ENCODE measurements at places on chromosomes 4 and X. TPM values are rescaled to one million over a fixed set of nuclear protein-coding genes. Genes with fewer than 3 reads are reported as not detected.

DNA sequence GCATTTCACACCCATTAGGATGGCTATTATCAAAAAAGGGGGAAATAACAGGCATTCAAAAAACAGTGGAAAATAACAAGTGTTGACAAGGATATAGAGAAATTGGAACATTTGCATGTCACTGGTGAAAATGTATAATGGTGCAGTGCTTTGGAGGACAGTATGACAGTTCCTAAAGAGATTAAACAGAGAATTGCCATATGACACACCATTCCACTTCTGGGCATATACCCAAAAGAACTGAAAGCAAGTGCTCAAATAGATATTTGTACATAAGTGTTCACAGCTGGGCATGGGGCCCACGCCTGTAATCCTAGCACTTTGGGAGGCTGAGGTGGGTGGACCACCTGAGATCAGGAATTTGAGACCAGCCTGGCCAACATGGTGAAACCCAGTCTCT is 348.1 kb downstream of the NR3C2 start:
- DNase-seq: no peak

Gene BEX3
- 127 TPM for polyA plus RNA-seq

Gene SPARCL1
- polyA plus RNA-seq: 224 TPM

Gene ODAPH
- 0.25 TPM for polyA plus RNA-seq

GRCh38 chrX:153438532-153438931 is 7.3 kb downstream of the TREX2 start:
- DNase-seq: no peak

DNA sequence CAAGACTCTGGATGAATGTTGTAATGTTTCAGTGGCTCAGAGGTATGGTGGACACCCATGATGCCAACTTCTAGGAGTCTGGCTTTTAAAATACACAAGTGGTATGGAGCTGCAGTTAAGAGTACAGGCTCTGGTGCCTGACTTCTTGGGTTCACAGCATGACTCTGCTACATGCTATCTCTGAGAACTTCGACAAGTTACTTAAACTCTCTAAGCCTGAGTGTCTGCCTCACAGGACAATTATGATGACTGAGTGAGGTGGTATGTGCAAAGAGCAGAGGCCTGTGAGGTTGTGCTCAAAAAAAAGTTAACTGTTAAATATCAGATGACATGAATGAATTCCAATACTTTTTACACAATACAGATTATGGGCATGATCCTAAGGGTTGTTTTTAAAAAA is 90.9 kb upstream of the SRD5A3 start:
- DNase-seq: no peak

GRCh38 chr4:113809311-113809710 is 47.8 kb upstream of the CAMK2D start:
- no peak for DNase-seq

- DNase-seq: no peak
Measured at GRCh38 chrX:115204040-115204439, 14.8 kb downstream of the RBMXL3 start.

DNA sequence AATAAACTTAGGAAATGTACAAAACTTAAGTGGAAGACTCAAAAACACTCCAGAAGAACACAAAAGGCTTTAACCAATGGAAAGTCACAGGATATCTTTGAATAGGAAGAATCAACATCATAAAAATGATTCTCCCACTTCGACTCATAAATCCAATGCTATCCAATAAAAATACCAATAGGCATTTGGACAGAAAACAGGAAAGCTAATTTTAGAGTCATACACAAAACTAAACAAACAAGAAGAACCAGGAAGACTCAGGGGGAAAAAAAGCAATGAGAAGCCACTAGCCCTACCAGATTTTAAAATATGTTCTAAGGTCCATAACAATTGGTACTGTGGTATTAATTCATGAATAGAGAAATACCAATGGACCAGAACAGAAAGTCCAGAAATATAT is 28.2 kb downstream of the SLC9A7 start:
- DNase-seq: no peak

DNA sequence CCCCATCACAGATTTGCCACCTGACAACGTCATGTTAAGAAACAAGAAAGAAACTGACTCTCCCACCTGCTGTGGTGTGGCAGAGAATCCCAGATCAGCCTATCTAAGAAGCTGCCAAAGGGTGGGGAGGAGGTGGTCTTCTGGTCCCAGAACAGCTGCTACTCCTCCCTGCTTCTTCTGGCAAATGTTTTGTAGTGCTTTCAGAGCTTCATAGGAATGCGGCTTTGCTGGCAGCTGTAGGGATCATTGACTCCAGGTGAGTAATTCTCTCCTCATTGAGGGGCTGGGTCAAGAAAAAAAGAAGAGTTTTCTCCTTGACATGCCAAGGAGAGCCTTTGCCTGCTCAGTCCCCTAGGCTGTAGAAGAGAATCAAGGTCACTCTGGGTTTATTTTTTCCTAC is 23.3 kb downstream of the NRK start:
- no peak for DNase-seq

DNA sequence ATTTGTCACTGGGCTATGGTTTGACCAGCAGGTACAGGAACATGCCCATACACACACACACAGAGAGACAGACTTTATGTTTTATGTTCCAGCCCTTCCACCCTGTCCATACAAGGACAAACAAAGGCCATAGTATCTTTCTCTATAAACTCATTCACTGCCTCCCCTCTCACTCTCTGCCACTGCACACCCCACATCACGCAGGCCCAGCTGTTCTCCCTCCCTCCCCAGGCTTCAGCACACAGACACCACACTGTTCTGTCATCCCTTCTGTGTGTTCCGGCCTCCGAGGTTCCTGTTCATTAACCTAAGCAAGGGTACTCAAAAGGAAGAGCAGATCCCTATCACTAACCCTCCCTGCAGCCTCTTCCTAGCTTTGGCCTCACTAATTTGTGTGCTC is 17.8 kb downstream of the LAS1L start:
- DNase-seq: no peak

DNA sequence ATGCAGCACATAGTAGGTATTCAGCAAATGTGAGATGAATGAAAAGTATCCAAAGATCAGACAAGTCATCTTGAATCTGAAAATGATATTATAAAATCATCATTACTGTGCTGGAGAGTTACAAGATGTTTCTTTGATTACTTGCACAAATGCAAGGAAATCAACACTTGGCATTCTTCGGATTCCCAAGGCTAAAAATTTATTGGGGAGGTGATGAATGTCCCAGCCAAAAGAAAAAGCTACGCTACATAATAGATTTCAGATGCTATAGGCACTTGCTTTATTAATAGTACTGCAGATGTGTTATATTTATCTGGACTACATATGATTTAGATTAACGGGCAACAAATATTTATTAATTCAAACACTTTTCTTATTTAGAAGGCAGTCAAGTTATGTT is 286.7 kb upstream of the TENM3 start:
- DNase-seq: no peak

Gene PF4V1
- polyA plus RNA-seq: not detected

DNA sequence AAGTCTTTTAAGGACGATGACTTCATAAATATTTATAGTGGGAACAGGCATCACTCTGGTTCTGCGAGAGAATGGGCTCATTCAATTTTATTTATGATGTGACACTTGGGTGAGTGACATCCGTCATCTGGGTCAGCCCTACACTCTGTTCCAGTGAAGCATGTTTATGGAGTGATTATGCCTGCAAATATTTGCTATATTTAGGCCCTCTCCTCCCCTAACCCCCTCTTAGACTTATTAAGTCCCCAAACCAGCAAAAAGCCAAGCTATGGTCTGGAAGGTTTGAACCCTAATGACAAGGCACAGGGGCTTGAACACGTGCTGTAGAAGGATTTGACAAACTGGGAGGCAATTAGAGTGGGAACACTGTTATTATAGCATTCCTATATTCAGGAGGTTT is 55.9 kb downstream of the C4orf51 start:
- no peak for DNase-seq
